Urinary bladder (tissue), 4 donors: ENCODE measurements at places on chromosomes 2 and 18. TPM values are rescaled to one million over a fixed set of nuclear protein-coding genes. Genes with fewer than 3 reads are reported as not detected.

DNA sequence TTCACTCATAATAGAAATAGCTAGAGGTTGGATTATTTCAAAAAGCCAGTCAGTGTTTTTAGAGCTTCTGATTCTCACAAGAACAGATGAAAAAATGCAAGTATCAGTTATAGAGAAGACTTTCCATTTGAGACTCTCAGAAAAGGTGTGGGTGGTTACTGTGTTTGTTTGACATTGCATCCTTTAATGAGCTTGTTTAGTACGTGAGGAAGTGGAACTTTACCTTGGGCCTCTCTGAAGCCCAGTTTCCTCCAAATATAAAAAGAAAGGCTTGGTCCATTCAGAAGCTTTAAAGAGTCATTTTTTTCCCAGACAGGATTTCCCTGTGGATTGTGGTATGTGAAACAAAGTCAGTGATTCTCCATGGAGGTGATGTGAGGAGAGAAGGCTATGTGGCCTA is 89.9 kb upstream of the RANBP2 start:
- DNase-seq: no peak

- peak; percentile 20 for DNase-seq
These were observed 25.1 kb upstream of the ARHGAP25 start for GRCh38 chr2:68709421-68709911.

ALPP gene
- total RNA-seq: not detected

PSD4 gene
- 9.7 TPM for total RNA-seq

- DNase-seq: no peak
These were observed 32.9 kb downstream of the CFAP210 start for GRCh38 chr2:169661265-169661664.

CTAGE1 gene
- not detected for total RNA-seq

DNA sequence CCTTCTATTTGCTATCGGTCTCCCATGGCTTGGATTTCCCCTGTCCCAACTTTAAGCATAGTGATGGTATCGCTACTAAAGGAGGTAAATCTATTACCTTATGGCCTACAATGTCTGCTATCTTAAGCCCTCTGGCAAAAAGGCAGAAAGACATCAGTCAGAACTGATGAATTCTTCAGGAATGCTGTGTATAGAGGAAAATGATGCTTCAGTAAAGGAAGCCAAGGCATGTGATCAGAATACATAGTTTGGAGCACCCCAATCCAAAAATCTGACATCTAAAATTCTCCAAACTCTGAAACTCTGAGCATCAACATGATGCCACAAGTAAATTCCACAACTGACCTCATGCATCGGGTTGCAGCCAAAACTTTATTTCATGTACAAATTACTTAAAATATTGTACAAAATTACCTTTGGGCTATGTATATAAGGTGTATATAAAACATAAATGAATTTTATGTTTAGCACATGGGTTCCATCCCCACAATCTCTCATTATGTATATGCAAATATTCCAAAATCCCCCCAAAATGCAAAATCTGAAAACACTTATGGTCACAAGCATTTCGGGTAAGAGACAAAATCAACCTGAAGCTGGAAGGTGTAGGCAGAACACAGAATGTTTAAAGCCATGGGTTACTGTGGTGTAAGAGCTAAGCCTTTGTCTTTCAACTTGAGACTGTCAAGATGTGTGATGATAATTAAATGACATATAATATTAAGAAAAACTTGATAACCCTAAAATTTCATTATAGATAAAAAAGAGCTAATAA is 66.2 kb downstream of the CUL3 start:
- DNase-seq: no peak

DNA sequence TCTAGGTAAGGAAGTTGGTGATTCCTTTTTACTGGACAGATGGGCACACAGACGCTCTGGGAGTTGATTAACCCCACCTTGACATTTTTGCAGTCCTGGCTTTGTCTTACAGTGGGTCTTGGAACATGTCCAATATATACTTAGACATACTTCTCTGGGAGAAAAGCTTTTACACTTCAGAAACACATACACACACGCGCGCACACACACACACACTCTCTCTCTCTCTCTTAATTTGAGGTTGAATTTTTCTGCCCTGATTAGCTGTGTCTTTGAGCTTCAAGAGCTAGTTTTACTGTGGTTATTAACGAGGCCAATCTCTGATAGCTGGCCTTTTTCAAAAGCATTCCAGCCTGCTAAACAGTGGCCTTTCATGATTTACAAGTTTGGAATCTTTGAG is 215.0 kb downstream of the MYCN start:
- no peak for DNase-seq

DNA sequence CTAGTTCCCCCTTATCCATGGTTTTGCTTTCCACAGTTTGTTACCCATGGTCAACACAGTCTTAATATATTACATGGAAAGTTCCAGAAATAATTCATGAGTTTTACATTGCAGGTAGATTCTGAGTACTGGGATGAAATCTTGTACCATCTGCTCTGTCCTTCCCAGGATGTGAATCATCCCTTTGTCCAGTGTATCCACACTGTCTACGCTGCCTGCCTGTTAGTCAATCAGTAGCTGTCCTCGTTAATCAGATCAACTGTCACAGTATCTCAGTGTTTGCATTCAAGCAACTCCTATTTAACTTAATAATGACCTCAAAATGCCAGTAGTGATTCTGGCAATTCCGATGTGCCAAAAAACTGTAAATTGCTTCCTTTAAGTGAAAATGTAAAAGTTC is 76.3 kb downstream of the DYNC1I2 start:
- no peak for DNase-seq

- DNase-seq: no peak
These were observed 5.2 kb downstream of the MRPL35 start for GRCh38 chr2:86204458-86204857.

ABHD1 gene
- not detected for total RNA-seq

DNA sequence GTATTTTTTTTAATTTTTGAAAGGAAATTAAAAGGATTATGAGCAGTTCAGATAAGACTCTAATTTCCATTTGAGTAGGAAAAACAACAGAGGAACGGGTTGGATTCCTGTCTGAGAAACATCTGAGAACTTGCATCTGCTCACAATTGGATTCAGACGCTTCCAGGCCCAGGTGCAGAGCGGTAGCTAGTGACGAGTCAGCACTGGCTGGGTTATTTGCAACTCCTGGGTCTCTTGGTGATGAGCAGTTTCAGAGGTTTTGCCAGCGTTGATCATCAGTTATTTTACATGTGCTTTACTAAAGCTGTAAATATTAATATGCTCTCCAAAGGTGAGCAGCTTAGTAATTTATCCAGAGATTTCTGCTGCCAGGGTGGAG is 39.1 kb upstream of the B3GNT7 start:
- peak; percentile 45 for DNase-seq

MYO5B gene
- 8.8 TPM for total RNA-seq

LMAN2L gene
- 29.9 TPM for total RNA-seq

- no peak for DNase-seq
These were observed 463.1 kb downstream of the PTPRM start for GRCh38 chr18:8030201-8030600.

DNA sequence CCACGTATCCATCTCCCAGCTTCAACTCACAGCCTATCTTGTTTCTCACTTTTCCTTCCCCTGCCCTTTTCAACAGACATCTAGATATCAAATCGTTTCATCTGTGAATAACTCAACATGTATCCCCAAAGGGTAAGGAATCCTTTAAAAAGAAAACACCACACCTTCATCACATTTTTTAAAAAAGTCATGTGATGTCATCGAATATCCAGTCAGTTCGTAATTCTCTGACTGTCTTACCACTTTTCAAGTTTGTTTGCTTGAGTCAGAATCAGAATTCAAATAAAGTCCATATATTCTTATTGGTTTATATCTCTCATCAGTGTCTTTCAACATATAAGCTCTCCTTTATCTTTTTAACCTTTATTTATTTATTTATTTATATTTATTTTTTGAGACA is 5.4 kb upstream of the LONRF2 start:
- no peak for DNase-seq

GRCh38 chr2:113842919-113843736 is 46.8 kb upstream of the ACTR3 start:
- peak; percentile 40 for DNase-seq

- no peak for DNase-seq
These were observed 55.0 kb downstream of the PLEKHM3 start for GRCh38 chr2:207970147-207970825.

DNA sequence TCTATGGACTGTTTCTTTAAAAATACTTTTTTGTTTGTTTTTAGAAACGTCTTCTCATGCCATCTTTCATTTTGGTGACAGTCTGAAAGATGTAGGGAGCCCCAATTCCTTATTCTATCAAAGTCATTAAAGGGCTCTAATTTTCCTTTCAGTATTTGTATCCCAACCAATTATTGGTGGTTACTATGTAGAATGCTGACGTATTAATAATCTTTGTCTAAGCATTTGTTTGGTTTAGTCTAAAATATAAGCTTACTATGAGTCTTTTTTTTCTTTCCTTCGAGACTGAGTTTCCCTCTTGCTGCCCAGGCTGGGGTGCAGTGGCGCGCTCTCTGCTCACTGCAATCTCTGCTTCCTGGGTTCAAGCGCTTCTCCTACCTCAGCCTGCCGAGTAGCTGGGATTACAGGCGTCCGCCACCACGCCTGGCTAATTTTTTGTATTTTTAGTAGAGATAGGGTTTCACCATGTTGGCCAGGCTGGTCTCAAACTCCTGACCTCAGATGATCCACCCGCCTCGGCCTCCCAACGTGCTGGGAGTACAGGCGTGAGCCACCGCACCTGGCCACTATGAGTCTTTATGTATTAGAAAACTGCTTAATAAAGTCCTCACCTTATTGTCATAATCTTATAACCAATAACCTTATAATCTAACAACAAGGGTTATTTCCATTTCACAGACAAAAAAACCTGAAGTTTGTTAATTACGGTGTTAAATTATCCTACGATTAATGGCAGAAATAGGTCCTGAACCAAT is 849 bp upstream of the VRK2 start:
- DNase-seq: no peak

MAPK4 gene
- 3.6 TPM for total RNA-seq

GRCh38 chr2:120302301-120302700 is 43.6 kb upstream of the INHBB start:
- no peak for DNase-seq

DNA sequence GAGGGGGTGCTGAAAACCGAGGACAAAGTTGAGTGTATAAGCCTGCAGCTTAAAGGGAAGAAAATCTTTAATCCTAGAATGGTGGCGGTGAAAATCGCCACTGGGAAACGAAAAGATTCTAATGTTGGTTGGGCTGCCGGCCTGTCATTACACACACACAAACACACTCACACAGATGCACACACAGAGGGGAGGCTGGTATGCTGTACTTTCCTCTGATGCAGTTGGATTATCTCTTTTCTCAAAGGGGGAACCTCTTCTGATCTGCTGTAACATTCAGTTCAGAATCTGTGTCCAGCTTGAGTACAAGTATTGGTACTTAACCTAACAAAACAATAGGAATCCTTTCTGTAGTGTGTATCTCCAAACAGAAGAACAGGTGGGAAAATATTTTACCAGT is 39.0 kb downstream of the ANXA4 start:
- no peak for DNase-seq

MALL gene
- 24.4 TPM for total RNA-seq

- no peak for DNase-seq
These were observed 526.9 kb downstream of the TMEM182 start for GRCh38 chr2:103288696-103289095.

DNA sequence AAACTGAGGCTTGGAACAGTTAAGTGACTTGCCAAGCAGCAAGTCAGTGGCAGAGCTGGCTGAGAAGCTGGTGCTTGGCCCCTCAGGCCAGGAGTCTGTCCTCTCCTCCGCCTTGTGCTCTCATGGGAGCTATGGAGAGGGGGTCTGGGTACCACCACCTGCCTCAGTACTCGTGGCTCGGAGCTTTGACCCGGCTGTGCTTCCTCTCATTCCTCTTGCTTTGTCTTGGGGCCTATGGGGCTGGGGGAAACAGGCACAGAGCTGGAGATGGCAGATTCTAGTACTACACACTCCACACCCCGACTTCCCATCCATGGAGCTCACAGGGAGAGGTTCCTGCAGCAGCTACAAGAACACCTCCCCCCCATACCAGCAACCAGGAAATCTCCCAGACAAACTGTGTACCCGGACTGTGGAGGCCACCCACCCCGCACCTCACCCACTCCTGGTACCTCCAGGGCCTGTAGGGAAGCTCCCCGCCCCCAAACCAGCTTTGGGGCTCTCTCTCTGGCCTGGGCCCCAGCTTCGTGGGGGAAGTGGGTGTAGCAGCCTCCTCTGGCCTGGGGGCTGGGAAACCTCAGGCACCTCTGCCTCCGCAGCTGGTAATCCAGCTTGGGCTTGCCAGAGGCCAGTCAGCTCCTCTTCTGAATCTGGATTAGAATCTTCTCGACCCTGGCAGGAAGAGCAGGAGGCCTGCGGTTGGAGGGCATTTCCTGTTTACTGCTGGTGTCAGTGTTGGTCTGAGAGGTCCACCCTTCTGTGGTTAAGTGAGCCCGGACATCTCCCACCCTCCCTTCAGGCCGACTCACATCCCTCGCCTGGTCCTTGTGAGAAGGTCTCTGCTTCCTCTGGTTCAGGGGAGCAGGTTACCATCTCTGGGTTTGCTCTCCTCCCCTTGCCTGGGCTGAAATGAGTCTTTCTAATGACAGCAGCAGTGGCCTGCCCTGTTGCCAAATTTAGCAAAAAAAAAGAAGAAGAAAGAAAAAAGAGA is 22.3 kb upstream of the RHOB start:
- DNase-seq: no peak

DNA sequence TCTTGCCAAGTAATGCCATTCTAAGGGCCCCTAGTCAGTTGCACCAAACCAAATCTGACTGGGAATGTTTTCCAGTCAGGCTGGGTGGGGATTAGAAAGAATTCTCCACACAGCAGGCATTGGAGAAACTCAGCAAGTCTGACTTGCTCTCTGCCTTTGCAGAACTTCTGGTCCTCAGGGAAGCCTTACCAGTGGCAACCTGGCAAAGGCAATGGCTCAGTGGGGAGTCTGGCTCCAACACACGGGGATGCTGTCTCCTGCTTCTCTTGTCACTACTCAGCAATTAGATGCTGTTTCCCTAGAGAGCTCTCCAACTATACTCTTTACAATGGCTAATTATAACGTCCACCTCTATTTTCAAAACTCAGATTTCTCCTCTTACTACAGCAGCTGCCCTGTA is 810.7 kb downstream of the LRRTM4 start:
- DNase-seq: no peak

SDC1 gene
- 87.1 TPM for total RNA-seq

- no peak for DNase-seq
These were observed 265.3 kb downstream of the DYSF start for GRCh38 chr2:71718686-71719085.

- DNase-seq: peak; percentile 11
These were observed 13.1 kb downstream of the SEH1L start for GRCh38 chr18:12960853-12961397.

STPG4 gene
- total RNA-seq: not detected

SCTR gene
- not detected for total RNA-seq

HS1BP3 gene
- 19.0 TPM for total RNA-seq

DNA sequence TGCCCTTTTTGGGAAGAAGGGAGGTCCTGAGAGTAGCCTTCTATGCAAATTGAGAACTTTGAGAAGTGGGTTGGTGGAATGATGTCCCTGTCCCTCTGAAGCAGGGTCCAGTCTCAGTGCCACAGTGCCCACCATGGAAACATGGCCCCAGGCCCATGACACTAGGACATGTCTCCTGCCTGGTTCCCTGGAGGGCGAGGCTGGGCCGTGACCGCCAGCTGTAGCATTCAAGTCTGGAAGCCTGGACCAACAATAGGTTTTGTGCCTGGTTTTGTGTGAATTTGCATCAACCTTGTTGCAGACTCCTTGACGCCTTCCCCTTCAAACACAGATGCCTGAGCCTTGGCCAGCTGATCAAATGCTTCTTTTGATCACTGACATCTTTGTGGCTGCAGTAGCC is 27.5 kb downstream of the ARID5A start:
- DNase-seq: no peak

ZNF513 gene
- 6.1 TPM for total RNA-seq

STK39 gene
- 37.7 TPM for total RNA-seq

ALLC gene
- total RNA-seq: 0.16 TPM

GRCh38 chr2:143683977-143684376 is 554.8 kb downstream of the ARHGAP15 start:
- DNase-seq: no peak
